ENCODE measurements at places on chromosomes 4 and X.

- DNase-seq, result no peak
These were observed 25.6 kb downstream of the SPATA18 start for GRCh38 chr4:52076731-52077130.

GRCh38 chrX:13428053-13428786 lies 108.4 kb upstream of the ATXN3L start:
- no peak for DNase-seq

DNA sequence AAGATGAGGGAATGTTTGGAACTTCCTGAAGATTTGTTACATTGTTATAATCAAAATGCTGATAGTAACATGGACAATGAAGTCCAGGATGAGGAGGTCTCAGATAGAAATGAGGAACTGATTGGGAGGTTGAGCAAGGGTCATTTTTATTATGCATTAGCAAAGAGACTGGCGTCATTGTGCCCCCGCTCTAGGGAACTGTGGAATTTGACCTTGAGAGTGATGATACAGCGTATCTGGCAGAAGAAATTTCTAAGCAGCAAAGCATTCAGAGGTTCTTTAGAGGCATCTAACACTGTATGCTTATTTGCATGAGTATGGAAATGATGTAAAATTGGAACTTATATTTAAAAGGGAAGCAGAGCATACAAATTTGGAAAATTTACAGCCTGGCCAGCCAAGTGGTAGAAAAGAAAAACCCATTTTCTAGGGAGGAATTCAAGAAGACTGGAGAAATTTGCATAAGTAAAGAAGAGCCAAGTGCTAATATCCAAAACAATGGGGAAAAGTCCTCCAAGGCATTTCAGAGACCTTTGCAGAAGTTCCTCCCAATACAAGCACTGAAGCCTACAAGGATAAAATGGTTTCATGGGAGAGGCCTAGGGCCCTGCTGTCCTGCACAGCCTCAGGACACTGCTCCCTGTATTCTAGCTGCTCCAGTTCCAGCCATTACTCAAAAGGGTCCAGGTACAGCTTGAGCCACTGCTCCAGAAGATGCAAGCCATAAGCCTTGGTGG lies 483.0 kb upstream of the NDST4 start:
- no peak for DNase-seq

DNA sequence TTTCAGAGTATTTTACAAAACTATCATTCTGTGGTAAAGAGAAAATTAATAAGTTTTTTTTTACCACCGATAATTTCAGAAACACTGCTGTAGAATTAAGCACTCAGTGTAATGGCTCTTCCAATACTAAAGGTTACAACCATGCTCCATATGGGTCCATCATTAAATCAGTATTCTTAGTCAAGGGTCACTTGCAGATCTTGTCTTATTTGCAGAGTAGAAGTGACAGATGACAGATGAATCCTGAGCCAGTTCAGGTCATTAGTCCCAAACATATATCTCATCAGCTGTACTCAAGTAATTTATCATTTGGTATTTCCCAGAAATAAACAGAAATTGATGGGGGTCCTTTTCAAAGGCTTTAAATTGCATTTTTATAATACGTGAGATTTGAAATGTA lies 182.9 kb downstream of the CFAP47 start:
- no peak for DNase-seq

- no peak for DNase-seq
These were observed 629.4 kb downstream of the STPG2 start for GRCh38 chr4:97513917-97514316.

- no peak for DNase-seq
These were observed 255.3 kb downstream of the RAPGEF2 start for GRCh38 chr4:159358226-159358625.

DNA sequence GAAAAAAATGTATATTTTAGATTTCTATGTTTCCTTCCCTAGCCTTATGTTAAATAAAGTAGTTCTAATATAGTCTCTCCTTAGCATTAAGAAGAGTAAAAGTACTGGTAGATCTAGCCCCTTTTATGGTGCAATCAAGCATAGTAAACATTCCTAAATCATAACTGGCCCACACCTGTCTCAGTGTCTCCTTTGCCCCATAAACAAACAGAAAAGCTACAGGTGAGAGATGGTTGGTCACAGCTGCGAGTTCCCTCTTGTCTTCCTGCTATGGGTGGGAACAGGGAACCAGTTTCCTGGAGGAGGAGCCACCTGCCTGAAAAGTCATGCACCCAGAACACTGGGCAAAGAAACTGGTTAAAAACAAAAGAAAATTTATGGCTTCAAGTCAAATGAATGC lies 16.6 kb downstream of the SOWAHB start:
- peak; percentile 80 for DNase-seq

GRCh38 chr4:98908703-98909262 lies 20.1 kb downstream of the EIF4E start:
- DNase-seq, result no peak

DNA sequence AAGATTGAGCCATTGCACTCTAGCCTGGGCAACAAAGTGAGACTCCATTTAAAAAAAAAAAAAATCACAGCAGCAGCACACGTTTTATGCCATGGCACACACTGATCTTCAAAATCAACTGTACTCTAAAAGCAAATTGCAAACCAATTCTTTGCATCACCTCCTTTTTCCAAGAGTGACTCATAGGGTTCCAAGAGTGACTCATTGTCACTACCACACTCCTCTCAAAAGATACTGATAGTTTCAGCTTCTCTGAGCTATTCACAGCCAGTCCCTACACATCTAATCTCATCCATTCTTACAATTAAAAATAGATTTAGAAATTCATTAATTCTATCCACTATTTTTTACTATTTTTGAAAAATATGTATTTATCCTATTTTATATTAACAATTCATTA lies 1494.9 kb upstream of the AGA start:
- no peak for DNase-seq

DNA sequence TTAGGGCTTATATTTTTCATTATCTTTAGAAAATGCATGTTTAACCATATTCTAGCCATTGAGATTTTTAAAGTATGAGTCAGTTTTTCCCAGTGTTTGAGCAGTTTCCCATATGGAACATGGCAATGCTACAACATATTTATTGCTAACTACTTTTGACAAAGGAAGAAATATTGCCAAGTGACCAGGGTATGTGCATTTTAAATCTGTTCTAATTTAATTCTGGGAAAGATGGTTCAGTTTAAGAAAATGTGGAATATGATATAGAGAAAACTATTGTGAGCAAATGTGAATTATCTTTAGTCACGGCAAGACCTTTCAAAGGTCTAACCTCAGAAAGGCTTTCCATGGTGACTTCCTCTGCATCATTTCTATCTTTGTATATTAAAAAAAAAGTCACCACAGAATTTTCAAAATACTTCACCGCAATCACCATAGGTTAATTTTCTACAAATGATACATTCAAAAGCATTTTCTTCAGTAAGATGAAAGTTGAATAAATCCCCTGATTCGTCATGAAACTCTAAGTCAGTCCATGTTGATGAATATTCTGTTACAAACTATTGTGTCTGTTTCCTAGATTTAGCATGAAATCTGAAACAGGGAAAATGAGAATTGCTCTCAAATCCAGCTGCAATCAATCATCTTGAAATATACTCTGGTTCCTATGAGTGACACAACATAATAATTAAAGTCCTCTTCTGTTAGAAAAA lies 2349.0 kb upstream of the TENM3 start:
- no peak for DNase-seq

DNA sequence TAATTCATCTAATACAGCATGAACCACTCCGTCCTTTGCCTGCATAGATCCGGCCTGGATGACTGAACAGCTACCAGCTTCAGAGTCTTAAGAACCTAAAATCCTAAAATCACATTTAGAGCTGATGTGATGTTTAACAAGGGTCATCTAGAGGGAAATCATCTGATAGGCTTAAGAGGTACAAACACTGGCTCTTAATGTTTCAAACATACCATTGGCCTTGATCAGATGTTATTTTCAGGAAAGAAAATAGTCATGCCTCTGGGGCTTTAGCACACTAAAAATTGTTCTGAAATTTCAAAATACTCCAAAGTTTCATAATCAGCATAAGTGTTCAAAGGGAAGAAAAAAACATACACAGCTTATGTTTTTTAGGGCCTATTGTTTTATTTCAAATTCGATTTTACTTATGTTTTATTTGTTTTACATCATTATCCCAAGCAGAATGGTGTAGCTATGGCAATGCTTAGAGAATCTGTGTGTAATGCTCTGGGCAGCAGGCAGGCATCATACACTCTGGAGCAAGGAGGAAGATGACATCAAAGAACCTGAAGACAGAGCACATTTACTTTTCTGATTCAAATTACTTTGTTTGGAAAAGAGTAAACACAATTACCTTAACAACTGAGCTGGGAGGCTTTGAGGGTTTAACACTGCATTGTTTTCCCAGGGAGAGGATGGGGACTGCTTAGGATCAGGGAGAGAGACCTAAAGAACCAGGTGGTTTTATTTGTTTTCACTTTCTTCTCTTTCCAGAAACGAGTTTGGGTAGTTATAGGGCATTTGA lies 25.3 kb upstream of the LEF1 start:
- no peak for DNase-seq

DNA sequence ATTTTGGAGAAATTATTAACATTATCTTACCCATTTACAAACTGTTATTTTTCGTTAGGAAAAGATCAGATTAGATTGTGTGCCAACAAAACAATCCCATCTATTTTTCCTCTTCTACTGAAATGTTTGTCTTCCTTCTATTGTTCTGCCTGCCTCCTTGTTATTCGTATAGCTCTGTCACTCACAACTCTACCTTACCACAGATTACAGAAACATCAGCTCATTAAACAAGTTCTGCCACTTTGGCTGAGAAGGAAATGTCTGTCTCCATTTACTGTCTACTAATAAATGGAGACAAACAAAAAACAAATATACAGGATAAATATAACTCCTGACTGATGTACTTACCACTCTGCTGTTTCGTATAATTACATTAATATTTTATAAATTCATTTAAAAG lies 211.4 kb downstream of the ENOX2 start:
- DNase-seq, result no peak

GRCh38 chr4:4642496-4643000 lies 100.7 kb upstream of the STX18 start:
- DNase-seq, result no peak

GRCh38 chr4:73419106-73420038 lies 15.3 kb downstream of the ALB start:
- DNase-seq, result no peak

DNA sequence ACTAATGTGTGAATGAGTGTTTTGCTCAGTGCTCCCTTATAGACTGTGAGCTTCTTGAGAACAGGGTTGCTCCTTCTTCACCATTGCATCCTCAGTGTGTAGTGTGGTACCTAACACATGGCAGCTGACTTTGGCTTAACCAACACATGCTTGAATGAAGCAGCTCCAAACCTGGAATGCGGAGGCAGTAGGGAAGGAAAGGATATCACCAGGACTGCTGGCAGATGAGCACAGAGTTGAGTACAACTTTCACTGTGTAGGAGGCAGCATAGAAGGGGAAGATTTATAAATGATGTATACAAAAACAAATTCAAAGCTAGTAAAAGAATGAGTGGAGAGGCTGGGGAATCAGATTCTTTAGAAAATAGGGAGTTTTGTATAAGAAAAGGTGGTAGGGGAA lies 174.3 kb downstream of the SLIT2 start:
- no peak for DNase-seq

- DNase-seq, result no peak
These were observed 361.1 kb upstream of the BOD1L1 start for GRCh38 chr4:13988353-13989305.

DNA sequence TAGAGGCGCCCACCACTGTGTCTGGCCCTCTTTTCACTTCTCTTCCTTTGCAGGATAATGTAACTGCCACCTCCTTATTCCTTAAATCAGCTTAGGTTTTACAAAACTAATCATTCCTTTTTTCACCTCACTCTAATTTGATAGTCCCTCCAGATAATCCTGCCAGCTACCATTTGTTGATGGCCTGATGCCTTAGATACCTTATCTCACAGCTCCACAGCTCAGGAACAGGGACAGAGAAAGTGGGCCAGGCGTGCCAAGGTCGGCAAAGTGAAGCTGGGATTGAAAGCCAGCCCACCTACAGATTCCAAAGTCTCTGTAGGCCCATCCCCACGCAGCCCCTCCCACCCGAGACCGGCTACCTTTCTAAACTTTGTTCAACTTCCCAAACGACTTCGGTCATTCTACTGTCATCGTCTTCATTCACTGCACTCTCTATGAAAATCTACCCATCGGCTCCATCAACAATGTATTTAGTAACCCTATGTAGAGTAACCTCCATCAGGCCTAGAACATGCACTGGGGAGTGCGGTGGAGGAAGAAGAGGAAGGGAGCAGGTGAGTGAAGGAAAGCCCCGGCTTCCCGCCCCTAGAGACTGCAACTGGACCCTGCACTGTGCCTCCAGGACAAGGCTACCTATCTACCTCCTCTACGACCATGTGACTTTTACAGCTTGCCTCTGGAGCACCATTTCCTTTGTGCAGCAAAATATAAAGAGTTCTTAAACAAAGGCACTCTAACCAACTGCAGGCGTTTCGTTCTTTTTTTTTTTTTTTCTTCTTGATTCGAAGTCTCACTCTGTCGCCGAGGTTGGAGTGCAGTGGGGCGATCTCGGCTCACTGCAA lies 1.5 kb downstream of the CASP6 start:
- DNase-seq, result no peak

DNA sequence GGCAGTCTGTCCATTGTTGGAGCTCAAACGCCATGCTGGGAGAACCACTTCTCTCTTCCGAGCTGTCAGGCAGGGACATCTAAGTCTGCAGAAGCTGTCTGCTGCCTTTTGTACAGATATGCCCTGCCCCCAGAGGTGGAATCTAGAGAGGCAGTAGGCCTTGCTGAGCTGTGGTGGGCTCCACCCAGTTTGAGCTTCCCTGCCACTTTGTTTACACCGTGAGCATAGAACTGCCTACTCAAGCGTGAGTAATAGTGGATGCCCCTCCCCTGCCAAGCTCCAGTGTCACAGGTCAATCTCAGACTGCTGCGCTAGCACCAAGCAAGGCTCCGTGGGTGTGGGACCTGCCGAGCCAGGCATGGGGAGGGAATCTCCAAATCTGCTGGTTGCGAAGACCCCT lies 145.7 kb downstream of the VSIG4 start:
- no peak for DNase-seq

DNA sequence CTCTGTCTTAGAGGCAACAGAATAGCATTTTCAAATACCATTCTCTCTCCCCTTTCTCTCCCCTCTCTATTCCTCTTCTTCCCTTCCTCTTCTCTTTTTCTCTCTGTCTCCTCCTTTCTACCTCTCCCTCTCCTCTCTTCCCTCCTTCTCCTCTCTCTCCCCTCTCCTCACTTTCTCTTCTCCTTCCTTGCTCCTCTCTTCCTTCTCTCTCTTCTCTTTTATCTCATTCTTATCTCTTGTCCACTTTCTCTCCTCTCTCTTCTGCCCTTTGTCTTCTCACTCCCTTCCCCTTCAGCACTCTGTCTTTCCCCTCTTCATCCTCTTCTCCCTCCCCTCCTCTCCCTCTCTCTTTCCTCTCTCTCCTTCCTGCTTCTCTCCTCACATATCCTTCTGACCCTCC lies 2265.8 kb upstream of the TENM3 start:
- no peak for DNase-seq

- DNase-seq, result no peak
These were observed 97.9 kb downstream of the MAB21L2 start for GRCh38 chr4:150679765-150680343.

DNA sequence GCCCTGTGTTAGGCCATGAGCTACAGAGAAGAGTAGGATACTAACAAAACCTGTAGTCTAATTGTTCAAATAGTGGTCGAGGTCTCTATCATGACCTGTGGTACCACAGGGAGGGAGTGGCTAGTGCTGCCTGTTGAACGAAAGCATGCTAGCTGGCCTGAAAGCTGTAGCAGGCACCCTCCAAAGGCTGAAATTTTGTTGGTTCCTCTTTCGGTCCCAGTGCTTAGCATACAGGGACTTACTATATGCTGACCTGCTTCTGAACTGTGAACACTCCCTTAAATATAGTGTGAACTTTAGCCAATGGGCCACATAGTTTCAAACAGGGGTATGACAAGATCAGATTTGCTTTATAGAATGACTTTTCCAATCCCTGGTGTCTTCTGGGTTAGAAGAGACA lies 113.4 kb downstream of the PJA1 start:
- no peak for DNase-seq
